Tibial nerve (tissue), 4 donors: ENCODE measurements at places on chromosomes 3 and 15.

GRCh38 chr15:41967506-41968206 lies 4.7 kb downstream of the EHD4 start:
- no peak overlapping the region for H3K4me3 ChIP-seq
- H3K27me3 ChIP-seq, result no peaks in the 10 kb centered on the region
- peak; percentile 40 for DNase-seq

GRCh38 chr3:69876073-69876472 lies 123.5 kb upstream of the SAMMSON start:
- H3K27me3 ChIP-seq, result no peaks in the 10 kb centered on the region
- no peaks in the 10 kb centered on the region for H3K36me3 ChIP-seq
- no peak for DNase-seq
- no peak overlapping the region for H3K27ac ChIP-seq

- H3K4me1 ChIP-seq, result no peaks in the 10 kb centered on the region
- H3K27me3 ChIP-seq, result no peaks in the 10 kb centered on the region
- H3K36me3 ChIP-seq, result no peaks in the 10 kb centered on the region
These were observed 38.4 kb upstream of the SLC6A6 start for GRCh38 chr3:14363991-14364390.

DNA sequence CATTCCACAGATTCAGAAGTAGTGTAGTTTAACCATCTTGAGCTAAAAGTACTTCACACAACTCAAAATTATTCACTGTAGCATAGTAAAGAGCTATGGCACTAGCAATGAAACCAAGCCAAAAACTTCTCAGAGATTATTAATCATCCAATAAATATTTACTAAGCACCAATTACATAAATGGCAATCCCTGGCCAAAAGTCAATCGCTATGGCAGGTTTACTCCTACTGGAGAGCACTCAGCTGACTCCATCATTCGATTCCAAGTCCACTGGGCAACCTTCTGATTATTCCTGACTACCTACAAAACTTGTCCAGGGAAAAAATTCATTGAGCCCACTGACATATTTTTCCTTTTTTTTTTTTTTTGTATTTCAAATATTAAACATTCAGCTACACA lies 23.9 kb downstream of the ATP13A3 start:
- DNase-seq, result no peak
- H3K27ac ChIP-seq, result no peak overlapping the region
- peaks cover 20% of the 10 kb centered on the region for H3K36me3 ChIP-seq
- H3K4me1 ChIP-seq, result no peaks in the 10 kb centered on the region

DNA sequence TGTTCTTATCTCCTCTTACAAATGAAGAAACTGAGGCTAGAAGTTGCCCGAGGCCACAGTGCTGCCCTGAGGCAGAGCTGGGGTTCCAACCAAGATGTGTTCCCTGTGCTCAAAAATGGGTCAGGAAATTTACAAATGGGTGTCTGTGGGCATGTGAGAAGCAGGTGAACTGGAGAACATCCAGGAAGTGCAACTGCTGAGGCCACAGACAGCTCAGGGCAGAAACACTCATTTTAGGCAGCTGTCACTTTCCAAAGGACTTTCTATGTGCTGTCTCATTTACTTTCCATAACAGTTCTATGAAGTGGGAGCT lies 47.2 kb upstream of the ATP2B2 start:
- no peaks in the 10 kb centered on the region for H3K36me3 ChIP-seq
- no peak for DNase-seq
- H3K4me1 ChIP-seq, result peaks cover 6% of the 10 kb centered on the region
- H3K4me3 ChIP-seq, result no peak overlapping the region

- no peaks in the 10 kb centered on the region for H3K36me3 ChIP-seq
- DNase-seq, result no peak
- H3K4me3 ChIP-seq, result no peak overlapping the region
These were observed 5.5 kb downstream of the MELTF start for GRCh38 chr3:197023998-197024651.

GRCh38 chr15:80596521-80596976 lies 98.6 kb upstream of the ABHD17C start:
- no peak for DNase-seq
- H3K4me3 ChIP-seq, result no peak overlapping the region
- H3K27ac ChIP-seq, result no peak overlapping the region
- no peaks in the 10 kb centered on the region for H3K4me1 ChIP-seq
- no peaks in the 10 kb centered on the region for H3K27me3 ChIP-seq

GRCh38 chr15:86489981-86490380 lies 410.3 kb downstream of the AGBL1 start:
- H3K27me3 ChIP-seq, result no peaks in the 10 kb centered on the region
- no peak overlapping the region for H3K4me3 ChIP-seq
- no peaks in the 10 kb centered on the region for H3K4me1 ChIP-seq
- H3K36me3 ChIP-seq, result no peaks in the 10 kb centered on the region

DNA sequence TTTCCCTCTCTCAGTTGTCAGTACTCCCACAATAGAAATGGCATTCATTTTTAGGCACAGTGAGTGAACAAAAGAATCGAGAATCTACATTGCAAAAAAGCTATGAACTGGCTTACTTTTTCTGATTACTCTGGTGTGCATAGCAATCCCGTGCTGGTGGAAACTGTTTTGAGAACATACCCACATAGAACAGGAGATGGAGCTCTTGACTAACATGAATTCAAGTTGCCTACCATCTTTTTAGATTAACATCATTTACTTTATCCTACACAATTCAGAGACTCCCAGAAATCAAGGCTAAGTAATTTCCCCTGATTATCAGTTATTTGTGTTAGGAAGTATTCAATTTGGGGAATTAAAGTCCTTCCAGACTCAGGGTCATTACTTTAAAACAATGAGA lies 326.6 kb downstream of the ARPP21 start:
- no peak overlapping the region for H3K4me3 ChIP-seq
- DNase-seq, result peak; percentile 17
- H3K36me3 ChIP-seq, result no peaks in the 10 kb centered on the region
- H3K27me3 ChIP-seq, result no peaks in the 10 kb centered on the region
- no peak overlapping the region for H3K27ac ChIP-seq
- no peaks in the 10 kb centered on the region for H3K4me1 ChIP-seq

GRCh38 chr3:14606669-14607339 lies 44.8 kb upstream of the CCDC174 start:
- no peak overlapping the region for H3K4me3 ChIP-seq
- H3K4me1 ChIP-seq, result no peaks in the 10 kb centered on the region
- no peaks in the 10 kb centered on the region for H3K36me3 ChIP-seq

DNA sequence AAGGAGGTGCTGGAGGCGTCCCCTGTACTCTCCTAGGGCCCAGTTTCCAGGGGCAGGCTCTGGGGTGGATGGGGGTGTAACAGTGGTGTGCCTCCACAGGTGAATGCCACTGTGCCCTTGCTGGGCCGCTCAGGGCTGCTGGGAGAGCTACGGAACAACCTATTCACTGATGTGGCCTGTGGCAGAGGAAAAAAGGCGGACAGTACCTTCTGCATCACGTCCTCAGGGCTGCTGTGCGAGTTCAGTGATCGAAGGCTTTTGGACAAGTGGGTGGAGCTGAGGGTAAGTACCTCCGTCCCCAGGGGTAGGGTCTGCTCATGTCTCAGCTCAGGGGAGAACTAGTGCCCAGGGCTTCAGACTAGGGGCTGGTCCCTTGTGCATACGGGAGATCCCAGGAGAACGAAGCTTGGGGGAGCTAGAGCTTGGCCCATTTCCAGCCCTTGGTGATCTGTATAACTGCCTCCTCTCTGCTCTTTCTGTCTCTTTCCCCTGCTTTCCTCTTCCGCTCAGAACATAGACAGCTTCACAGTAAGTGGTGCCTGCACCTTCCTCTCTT lies 15.0 kb upstream of the JMJD7 start:
- no peak overlapping the region for H3K4me3 ChIP-seq
- no peaks in the 10 kb centered on the region for H3K27me3 ChIP-seq
- H3K4me1 ChIP-seq, result peaks cover 16% of the 10 kb centered on the region
- H3K36me3 ChIP-seq, result peaks cover 20% of the 10 kb centered on the region

DNA sequence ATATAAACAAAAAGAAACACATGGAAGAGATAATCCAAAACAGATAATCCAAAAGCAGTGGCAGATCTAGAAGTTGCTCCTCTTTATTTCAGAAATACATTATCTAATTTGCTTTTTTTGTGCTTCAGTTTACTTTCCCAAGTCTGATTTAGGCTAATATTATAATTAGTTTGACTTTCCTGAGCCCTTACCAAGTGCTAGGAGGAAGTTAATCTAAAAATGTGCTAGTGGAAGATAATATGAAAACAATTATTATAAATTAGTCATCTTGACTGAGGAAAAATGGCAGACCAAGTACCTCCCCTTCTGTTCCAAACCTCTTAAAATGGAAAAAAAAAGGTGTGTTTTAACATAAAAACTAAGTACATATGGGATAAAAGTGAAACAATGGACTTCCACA lies 17.5 kb downstream of the SLC9A9 start:
- H3K36me3 ChIP-seq, result no peaks in the 10 kb centered on the region
- H3K27ac ChIP-seq, result peak overlapping the region; percentile 46

DNA sequence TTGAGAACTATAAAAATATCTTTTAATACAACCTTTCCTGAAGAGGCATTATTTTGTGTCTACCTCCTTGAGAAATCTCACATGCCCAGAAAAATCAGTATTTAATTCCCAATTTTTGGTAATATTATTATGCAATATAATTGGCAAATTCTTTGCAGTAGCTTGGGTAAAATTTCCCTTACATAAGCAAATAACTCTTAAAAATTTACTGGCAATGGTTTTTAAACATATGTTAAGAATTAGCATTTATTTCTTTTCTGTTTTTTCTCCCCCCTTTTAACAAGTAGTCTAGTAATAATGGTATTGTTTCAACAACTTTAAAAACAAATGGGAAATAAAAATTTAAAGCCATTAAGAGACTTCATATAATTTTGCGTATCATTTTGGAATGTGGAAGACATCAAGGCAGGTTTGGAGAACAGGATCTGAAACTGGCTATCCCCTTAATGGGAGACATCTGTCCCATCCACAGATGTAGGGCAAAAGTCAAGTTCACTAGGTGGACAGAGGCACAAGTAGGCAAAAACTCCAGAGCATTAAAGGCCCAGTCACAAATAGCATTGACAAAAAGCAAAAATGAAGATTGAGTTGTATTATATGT lies 89.6 kb upstream of the AADACL2 start:
- no peak overlapping the region for H3K4me3 ChIP-seq
- H3K27me3 ChIP-seq, result no peaks in the 10 kb centered on the region
- no peaks in the 10 kb centered on the region for H3K4me1 ChIP-seq

- peak overlapping the region; percentile 41 for H3K4me3 ChIP-seq
- H3K27ac ChIP-seq, result peak overlapping the region; percentile 48
- no peaks in the 10 kb centered on the region for H3K36me3 ChIP-seq
- no peaks in the 10 kb centered on the region for H3K27me3 ChIP-seq
- peaks cover 46% of the 10 kb centered on the region for H3K4me1 ChIP-seq
These were observed 367.9 kb upstream of the PROK2 start for GRCh38 chr3:72152551-72153476.

DNA sequence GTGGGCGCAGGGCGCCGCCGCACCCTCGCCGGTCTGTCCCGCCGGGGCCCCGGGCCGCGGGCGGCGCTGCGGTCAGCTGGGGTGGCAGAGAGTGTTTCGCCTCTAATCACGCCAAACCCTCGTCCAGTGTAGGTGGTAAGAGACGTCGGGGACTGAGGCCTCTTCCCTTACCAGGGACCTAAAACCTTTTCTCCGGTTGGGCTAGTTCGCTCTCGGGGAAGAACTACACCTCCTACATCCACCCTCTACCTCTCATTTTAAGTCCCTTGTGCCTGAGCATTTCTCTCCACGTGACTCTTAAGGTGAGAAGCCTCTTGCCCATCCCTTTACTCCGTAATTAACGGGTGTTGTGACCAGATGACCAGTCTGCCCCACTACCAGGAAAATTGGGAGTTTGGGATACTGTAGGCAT lies 520 bp downstream of the TMEM42 start:
- no peaks in the 10 kb centered on the region for H3K27me3 ChIP-seq
- H3K36me3 ChIP-seq, result no peaks in the 10 kb centered on the region
- H3K4me1 ChIP-seq, result no peaks in the 10 kb centered on the region
- DNase-seq, result no peak

DNA sequence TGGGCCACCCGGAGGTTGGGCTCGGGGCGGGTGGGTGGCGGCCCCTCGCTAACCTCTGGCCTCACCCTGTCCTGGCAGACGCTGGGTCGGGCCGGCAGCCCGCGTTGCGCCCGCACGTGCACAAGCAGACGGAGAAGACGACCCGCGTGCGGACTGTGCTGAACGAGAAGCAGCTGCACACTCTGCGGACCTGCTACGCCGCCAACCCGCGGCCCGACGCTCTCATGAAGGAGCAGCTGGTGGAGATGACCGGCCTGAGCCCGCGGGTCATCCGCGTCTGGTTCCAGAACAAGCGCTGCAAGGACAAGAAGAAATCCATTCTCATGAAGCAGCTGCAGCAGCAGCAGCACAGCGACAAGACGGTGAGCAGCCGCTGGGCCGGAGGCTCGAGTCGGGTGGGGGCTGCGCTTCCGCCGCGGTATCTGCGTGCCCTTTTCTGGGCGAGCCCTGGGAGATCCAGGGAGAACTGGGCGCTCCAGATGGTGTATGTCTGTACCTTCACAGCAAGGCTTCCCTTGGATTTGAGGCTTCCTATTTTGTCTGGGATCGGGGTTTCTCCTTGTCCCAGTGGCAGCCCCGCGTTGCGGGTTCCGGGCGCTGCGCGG lies 3.7 kb downstream of the ISL2 start:
- H3K27ac ChIP-seq, result no peak overlapping the region
- no peaks in the 10 kb centered on the region for H3K36me3 ChIP-seq
- H3K4me1 ChIP-seq, result no peaks in the 10 kb centered on the region
- no peak for DNase-seq

DNA sequence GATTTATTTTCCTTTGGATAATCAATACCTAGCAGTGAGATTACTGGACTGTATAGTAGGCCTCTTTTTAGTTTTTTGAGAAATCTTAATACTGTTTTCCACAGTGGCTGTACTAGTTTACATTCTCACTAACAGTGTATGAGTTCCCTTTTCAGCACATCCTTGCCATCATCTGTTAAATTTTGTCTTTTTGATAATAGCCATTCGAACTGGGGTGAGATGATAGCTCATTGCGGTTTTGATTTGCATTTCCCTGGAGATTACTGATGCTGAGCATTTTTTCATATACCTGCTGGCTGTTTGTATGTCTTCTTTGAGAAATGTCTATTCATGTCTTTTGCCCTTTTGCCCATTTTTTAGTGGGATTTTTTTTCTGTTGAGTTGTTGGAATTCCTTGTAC lies 210.8 kb downstream of the CGGBP1 start:
- no peaks in the 10 kb centered on the region for H3K4me1 ChIP-seq
- no peaks in the 10 kb centered on the region for H3K36me3 ChIP-seq

DNA sequence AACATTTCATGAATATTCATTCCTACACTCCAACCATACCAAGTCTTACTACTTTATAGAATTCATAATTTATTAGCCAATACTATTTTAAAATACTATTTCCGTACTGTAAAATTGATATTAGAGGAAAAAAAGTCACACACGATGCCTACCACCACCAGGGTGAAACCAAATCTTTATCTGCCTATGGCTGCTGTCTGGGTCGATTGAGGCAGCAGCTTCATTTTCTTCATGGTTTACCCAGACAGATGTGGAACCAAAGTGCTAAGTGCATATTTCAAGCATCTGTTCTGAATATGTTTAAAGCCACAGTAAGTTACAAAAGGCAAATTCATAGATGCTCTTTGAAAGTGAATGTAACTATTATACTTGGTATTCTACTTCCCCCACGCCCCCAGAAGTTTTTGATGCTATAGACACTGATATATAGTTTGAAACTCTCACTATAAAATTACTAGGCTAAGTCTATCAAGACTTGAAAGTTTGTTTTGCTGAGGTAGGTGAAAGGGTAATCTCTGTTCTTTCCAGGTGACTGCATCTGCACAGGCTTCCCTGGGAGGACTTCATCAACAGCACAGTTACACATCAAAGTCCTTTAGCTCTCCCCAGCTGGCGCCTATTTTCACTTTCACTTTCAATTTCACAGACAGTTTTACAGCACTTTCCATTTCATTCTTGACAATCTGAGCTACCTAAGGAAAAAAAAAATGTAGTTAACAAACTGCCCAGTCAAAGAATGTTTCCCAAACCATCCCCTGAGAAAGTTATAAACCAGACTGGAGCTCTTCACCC lies 113.9 kb downstream of the POLQ start:
- H3K27me3 ChIP-seq, result no peaks in the 10 kb centered on the region
- peak overlapping the region; percentile 31 for H3K4me3 ChIP-seq
- no peak overlapping the region for H3K27ac ChIP-seq
- DNase-seq, result no peak
- H3K36me3 ChIP-seq, result no peaks in the 10 kb centered on the region
